Smooth muscle cell of the brain vasculature (primary cell): ENCODE measurements at places on chromosomes 6 and 20.

- no peak for DNase-seq
Measured at GRCh38 chr6:14622085-14622484, 504.5 kb downstream of the CD83 start.

GRCh38 chr20:16661756-16662155 lies 68.1 kb upstream of the SNRPB2 start:
- DNase-seq: no peak

GRCh38 chr20:57824909-57825308 lies 115.1 kb upstream of the PMEPA1 start:
- DNase-seq: no peak

GRCh38 chr20:6530254-6530653 lies 237.2 kb upstream of the BMP2 start:
- no peak for DNase-seq

DNA sequence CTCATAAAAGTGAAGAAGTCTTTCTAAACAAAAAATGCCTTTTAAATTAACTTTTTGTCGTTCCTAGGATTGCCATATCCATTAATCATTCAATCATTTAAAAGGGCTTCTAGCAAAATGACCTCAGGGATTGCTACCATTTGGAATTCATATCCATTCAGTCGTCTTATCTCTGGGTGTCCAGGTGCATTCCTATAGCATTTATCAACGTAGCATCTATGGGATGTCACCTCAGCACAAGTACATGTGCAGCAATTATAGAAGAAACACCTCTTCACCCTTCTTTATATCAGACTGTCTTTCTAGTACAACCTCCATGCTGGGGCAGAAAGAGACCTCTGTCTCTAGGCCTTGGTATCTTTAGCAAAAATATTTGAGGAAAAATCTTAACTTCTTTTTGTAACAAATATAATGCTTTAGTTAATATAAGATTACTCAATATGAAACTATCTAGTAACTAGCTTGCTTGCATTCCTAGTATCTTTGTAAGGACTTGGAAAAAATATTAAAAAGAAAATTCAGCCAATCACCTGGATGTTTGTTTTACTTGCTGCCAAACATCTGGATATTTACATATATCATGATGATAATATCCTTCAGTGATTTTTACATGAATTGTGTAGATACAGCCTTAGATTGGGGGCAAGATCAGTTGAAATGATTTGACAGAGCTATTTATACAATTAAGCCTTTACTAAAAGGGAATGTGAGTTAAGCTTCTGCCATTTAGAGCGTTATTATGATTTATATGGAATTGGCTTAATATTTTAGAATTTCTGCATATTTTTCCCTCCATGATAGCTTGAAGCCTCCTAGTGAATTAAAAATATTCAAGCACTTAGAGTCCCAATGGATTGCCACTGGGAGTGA lies 356.8 kb downstream of the HDGFL1 start:
- DNase-seq: no peak

DNA sequence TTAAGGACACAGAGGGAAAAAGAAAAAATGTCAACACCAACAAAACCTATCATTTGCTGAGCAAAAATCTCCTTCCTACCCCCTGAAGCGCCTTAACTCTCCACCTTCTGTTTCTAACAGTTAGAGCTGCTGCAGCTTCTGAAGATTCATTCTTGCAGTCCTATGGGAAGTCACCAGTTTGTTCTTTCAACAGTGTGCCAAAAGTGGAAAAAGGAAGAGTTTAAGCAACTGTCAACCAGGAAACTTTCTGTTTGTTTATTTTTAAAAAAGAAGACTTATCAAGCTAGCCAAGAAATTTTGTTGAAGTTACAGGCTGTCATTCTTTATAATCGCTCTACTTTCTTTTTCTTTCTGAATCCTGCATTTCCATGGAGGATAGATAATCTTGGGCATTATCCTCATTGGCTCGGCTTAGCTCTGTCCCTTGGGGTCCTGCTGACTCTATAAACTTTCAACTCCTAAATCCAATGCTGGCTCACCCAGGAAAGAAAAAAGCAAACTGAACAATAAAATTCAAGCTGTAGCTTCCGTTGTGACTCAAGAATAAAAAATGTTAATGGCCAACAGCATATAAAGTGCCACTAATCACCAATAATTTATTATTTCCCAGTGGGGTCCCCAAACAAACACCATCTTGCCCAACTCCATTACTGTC lies 172.8 kb upstream of the CITED2 start:
- no peak for DNase-seq

- no peak for DNase-seq
Measured at GRCh38 chr6:100229512-100229911, 235.2 kb downstream of the SIM1 start.

DNA sequence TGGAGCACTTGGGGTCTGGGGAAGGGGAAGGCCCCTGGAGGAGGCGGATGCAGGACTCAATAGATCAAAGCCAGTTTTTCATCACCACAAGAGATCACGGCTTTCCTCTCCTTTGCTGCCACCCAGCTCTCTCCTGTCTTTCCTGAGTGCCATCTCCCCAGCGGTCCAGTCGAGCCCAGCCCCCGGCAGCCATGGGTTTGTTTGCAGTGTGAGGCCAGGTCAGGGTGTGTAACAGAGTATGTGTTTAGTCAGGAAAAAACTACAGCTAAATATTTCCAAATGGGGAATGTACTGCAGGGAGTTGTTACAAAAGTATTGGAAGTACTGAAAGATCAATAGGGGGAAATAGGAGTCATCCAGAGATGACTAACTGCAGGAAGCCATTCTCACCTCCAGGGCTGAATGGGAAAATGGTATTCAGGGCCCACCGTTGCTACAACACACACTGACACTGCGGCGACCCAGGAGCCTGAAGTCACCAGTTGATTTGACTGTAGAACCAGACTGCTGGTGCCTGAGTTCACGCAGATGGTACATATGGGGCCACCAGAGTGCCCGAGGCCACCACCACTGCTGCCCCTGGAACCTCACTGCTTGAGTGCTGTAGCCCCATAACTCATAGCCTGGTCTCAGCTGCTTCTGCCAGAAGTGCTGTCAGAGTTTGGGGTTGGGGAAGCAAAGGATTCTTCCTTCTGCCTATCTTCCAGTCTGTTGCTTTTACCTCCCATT lies 23.6 kb upstream of the FANCE start:
- no peak for DNase-seq

DNA sequence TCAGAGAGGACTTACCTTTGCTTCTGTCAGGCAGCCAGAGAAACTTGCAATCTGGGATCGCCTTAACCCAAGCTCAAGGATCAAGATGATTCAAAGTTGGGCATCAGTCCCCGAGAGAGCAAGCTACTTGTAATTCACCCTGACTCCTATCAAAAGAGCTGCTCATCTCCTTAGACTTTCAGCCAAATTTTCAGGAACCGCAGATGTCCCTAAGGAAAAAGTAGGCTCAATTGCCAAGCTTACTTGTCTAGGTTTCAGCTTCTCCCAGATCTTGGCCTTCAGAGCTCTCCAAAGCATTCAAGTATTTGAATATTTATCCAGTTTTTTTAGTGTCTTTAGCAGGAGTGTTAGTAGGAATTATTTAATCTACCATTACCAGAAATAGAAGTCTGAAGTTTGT lies 434.1 kb upstream of the MMS22L start:
- no peak for DNase-seq

- no peak for DNase-seq
Measured at GRCh38 chr6:7137335-7138045, 29.7 kb downstream of the RREB1 start.

- DNase-seq: no peak
Measured at GRCh38 chr6:47004463-47004862, 37.7 kb downstream of the ADGRF1 start.

DNA sequence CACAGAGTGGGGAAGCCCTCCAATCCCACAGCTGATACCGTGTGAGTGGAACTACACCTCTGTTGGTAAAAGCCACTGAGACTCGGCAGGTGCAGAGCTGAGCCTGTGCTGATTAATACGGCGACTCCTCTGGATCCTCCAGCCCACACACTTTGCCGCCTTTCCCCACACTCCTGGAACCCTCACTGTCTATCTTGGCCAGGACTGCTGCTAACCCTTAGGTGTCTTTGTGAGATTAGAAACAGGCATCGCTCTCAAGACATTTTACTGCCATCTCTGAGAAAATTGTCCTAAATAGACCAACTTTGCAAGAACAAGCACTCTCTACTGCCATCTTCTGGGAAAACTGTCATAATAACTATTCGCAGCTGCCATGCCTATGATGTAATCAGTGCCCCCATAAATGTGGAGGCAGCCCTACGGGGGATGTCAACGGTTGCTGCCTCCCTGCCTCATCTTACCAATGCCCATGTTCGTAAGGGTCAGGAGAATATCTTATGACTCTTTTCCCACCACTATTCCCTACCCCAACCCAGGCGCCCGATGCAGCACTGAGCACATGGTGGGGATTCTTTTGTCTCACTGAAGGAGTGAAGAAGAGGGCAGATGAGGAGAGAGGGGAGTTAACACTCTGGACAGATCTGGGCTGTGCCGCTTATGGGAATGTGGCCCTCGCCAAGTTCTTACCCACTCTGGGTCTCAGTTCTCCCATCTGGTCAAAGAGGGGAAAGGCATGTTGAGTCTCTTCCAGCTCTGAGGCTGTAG lies 26.1 kb upstream of the KCNB1 start:
- no peak for DNase-seq

- no peak for DNase-seq
Measured at GRCh38 chr6:52735071-52735470, 28.2 kb downstream of the GSTA2 start.

GRCh38 chr6:1381481-1382330 lies 7.7 kb upstream of the FOXF2 start:
- DNase-seq: no peak
